Right ventricle myocardium inferior (tissue), 1 donor: ENCODE measurements at places on chromosomes 2 and 18.

GRCh38 chr2:234680688-234681619, 184.1 kb upstream of the ARL4C start:
- no peak for DNase-seq

GRCh38 chr2:82837588-82838304, 1621.3 kb downstream of the SUCLG1 start:
- DNase-seq, result no peak

DNA sequence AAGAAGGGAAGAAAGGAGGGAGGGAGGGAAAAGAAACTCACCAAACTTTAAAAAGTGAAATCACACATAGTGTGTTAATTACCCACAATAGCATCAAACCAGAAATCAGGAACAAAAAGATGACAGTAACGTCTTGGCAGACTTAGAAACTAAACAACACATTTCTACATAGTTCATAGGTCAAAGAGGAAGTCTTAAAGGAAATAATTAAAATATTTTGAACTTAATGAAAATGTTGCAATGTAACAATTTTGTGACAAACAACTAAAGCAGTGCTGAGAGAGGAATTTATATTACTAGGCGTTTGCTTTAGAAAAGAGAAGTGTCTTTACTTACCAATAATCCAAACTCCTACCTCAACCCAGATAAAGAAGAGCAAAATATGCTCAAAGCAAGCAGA, 505.0 kb upstream of the ID2 start:
- DNase-seq, result no peak

DNA sequence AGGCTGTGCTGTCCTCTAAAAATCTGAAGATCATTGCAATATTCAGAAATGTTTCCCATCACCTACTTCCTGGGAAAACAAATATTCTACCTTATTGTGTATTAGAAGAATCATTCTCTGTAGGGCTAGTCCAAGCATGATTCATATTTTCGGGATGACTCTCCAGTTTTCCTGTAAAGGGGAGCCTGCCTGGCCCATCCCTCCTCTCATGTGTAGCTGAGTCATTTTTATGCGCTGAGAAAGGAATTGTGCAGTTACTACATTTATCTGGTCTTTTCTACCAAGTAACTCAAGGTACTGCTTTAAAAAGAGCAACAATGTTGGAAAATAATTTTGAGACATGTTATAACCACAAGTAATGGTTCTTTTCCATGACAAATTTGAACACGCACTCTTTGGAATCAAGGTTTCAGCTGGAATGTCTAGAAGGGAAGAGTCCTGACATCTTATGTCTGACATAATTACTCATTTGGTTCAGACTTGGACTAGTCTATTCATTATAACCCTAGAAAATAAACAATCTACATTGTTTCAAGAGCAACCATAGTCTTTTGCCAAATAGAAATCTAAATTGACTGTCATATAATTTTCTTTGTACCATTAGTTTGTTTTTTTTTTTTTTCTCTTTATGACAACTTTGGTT, 6.6 kb downstream of the DSG3 start:
- DNase-seq, result no peak

GRCh38 chr18:1916869-1917523, 654.3 kb downstream of the METTL4 start:
- no peak for DNase-seq

- no peak for DNase-seq
Observed at GRCh38 chr2:134331081-134331480, 77.2 kb downstream of the MGAT5 start.
